GM23338 (cell line): ENCODE measurements at places on chromosomes 5 and 9. TPM values are rescaled to one million over a fixed set of nuclear protein-coding genes. Genes with fewer than 3 reads are reported as not detected.

Gene MCC
- 10.1 and 10.3 TPM in 2 replicates for total RNA-seq

DNA sequence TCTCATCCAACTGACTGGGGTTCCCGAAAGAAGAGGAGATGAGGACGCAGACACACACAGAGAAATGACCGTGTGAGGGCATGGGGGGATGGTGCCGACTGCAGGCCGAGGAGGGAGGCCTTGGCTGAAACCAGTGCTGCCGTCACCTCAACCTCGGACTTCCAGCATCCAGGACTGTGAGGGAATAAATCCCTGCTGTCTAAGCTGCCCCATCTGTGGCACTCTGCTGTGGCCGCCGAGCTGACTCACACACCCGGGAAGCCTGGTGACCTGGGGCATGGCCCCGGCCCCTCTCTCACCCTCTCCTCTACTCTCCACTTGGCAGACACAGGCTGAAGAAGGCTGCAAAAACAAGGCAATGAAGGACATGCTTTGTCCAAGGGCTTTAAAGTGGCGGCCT is 4.4 kb upstream of the COL5A1 start:
- no peak for DNase-seq

Gene PKD2L2
- not detected in 2 replicates for total RNA-seq

- no peak for DNase-seq
Measured at GRCh38 chr5:10199692-10200091, 50.0 kb downstream of the ATPSCKMT start.

DNA sequence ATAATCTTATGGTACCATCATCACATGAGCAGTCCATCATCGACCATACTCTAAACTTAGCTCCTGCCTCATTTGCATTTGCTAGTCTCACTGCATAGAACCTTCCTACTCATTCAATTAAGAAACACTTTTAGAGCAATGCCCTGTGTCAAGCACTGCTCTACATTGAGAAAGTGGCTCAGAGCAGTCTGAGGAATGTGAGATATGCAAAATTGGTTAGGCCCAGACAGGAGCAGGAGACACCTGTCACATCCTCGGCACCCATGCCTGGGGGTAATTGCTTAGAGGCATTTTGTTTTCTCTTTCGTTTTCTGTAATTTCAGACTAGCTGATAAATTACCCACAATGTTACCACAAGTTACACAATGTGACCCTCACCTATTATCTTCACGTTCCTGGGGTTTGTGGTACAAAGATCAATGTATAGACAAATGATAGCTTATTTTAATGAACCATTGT is 4.9 kb upstream of the RARS1 start:
- DNase-seq = peak; percentile 8

DNA sequence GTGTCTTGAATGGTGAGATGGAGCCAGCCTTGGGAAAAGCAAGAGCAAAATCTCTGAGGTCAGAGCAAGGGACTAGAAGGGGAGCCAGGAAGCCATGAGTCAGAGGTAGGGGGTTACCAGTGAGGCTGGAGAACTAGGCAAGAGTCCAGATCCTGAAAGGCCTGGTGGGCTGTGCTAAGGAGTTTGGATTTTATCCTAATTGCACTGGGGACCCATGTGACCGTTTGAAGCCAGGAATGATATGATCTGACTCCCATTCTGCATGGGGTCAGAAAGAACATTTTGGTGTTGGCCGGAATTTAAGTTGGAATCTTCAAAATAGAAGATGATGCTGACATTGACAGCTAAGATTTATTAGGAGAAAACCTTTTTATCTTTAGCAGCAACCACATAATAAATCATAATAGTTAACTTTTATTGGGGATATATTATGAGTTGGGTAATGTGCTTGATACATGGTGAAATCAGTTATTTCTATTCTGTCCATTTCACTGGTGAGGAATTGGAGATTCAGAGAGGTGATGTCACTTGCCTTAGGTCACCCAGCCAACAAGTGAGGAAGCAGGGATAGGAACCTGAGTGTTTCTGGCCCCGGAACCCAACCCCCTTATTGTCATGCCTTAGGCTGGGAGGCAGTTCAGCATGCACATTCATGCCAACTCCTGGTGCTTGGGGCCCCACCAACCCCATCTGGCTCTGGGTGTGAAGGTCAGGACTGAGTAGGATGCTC is 61.5 kb upstream of the RARS1 start:
- DNase-seq = no peak

DNA sequence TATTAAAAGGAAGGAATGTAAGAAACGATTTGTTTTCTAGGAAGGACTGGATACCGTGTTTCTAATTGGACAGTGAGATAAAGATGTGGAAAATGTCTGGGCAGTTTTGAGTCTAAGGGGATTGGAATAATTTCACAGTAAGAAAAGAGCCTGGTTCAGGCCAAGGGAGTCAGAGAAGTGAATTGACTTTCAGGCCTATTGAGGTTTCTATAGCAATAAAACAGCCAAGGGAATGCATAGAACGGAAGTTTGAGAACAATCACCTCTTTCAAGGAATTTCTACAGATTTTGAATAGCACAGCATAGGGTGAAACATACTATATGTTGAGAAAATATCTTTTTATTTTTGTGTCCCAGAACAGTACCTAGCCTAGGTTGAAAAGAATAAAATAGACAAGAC is 271.6 kb upstream of the TRPM3 start:
- DNase-seq = no peak

DNA sequence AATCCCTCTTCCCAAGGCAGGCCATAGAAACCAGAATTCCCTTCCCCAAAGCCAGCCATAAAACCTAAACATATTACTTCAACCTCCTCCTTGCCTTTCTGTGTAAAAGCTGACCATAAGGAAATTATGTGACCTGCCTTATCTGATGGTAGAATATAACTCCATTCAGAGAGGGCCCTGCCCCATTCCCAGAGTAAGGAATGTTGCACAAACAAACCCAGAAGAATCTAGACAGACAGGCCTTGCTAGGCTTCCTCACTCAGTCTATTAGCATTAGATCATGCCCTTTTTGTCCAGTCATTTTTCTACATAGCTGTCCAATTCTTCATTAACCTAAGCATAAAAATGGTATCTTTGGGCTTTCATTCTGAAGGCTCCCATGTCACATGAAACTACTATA is 17.8 kb upstream of the IFNB1 start:
- DNase-seq = no peak

DNA sequence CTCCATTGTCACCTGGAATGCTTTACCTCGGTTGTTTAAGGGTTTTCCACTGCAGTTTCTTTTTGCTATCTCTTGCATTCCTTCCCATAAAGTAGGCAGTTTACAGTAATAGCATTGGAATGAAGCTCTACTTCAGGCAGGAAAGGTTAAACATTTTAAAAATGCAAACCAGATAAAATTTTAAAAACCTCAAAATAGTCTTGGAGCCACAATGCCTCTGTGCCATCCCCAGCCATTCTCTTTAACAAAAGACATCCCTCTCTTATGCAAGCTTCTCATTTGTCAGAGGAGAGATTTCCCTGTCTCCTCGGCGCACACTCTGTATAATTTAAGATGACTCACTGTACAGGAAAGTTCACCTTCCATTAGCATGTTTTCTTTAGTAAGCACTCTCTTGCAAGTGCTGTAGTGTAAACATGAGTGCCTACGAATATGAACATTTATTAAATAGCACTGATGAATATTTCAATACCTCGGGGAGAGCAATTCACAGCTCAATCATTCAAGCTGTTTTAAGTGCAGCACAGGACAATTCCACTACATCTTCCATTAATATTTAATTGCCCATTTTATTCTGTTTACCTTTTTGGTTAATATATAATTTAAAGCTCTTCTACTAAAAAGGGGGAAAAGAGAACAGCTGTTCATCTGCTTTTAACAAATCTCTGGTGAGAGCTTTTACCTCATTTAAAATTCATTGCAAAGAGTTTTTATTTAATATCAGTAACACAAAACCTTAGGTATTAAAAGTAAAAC is 343.6 kb downstream of the SPATA31D1 start:
- no peak for DNase-seq

- no peak for DNase-seq
Measured at GRCh38 chr5:55134053-55134722, 25.8 kb upstream of the GPX8 start.

DNA sequence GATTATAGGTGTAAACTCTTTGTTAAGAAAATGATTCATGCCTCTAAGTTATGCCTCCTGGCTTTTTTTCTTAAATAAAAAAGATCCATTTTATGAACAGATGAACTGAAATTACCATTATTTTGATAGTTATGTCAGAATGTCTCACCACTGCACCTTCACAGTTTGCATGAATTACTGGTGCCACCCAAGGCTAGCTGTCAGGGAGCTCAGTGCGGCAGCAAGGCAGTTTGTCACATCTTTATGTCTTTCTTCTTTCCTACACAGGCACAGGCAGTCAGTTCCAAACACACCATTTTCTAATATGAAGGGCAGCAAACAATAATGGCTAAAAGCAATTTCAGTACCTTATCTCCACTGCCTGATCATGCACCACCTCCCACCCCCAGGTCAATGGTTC is 147.7 kb downstream of the SREK1 start:
- no peak for DNase-seq

Gene KIF3A
- total RNA-seq = 10.5 and 11.2 TPM in 2 replicates

Gene TNC
- total RNA-seq = 2.7 and 3.7 TPM in 2 replicates

- DNase-seq = no peak
Measured at GRCh38 chr9:93761822-93762221, 185.4 kb downstream of the PHF2 start.

DNA sequence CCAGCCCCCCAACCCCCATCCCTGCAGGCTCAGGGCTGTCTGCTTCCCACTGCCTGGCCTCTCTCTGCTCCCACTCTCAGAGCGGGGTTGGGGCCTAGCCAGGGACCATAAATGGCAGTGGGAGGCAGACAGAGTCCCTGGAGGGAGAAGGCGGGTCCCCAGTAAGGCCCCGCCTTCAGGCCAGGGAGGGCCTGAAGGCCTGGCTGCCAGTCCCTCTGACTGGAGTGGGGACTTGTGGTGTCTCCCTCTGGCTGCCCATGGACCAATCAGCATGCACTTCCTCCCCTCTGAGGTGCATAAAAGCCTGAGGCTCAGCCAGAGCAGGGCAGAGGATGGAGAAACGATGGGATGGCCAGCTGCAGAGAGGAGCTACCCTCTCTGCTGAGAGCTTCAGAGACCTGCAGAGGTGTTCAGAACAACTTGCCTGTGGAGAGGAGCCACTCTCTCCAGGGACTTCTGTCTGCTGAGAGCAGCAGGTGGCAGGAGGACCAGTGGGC is 2.7 kb upstream of the BTNL9 start:
- DNase-seq = peak; percentile 30

DNA sequence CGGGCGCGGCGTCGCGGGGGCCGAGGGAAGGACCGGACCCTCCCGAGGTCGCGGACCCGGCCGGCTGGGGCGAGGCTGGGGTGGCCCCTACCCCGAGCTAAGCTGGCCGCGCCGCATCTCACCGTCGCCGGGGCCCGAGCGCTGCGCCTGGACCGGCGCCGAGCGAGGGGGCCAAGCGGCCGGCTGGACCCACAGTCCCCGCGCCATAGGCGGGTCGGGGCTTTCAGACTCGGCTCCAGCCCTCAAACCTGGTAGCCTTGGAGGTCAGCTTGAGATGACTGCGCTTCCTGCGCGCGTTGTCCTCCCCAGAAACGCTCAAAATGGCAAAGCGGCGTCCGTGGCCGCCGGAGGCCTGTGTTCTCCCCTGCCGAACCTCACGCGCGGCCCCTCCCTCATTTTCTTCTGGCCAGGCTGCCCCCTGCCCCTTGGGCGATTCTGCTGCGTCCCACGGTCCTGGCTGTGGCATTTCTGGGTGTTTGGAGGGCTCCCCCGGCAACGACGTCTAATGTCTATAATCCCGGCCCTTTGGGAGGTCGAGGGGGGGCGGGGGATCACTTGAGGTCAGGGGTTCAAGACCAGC is 8.7 kb upstream of the GRIN1 start:
- DNase-seq = peak; percentile 41

Gene FBXO4
- 0.54 and 0.63 TPM in 2 replicates for total RNA-seq

Gene BSPRY
- total RNA-seq = 6.6 and 7.7 TPM in 2 replicates

Gene OTP
- not detected in 2 replicates for total RNA-seq

Gene FOXD4L6
- total RNA-seq = 0.21 TPM in 1 of 2 replicates, not detected in the other

DNA sequence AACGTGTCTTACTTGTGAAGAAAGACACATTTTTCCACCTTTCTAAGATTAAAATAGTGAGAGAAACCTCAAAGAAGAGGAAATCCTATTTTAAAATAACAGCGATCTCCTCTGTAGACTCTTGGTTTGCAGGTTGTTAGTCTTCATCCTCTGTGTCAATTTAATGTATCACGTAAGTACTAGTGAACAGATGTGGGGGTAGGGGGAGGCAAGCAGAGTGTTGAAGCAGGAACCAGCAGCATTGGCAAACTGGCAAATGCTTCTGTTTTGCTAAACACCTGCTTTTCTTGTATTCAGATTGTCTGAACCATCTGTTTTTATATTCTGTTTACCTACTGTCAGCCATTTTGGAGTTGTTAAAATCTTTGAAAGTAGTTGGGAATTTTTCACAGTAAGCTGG is 159.3 kb upstream of the TLX3 start:
- DNase-seq = no peak

DNA sequence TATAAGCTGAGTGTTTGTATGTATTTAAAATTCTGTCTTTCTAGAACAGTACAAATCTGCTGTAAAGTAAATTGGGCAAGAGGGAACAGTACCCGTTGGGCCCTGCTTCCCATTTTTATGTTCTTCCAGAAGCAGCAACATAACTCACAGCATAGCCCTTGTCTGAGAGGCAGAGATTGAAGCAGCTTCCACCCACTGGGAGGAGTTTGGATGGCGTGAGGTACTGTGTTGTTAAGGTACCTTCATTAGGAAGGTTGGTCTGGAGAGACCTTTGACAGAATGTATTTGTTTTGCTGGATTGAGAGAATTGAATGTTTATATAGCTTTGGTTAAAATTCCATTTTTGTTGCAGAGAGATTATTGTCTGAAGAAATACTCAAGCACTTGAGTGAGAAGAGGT is 24.8 kb downstream of the RAI14 start:
- DNase-seq = no peak

Gene MLANA
- total RNA-seq = not detected in 2 replicates

DNA sequence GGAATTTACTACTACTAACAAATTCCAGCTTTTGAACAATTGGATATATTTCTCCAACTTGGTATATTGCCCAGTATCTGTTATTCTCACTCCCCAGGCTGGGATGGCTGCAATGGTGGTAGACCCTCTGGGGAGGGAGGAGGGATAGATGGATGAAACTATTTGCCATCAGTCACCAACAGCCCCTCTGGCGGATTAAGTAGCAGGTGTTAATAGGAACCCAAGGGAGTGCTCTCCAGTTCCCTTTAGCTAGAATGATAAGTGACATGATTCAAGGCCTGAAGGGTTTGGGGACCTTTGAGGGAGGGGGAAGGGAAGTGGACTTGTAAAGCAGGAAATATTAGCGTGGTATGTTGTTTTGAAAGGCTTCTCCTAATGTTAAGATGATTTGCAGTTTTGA is 824.0 kb upstream of the ARRDC3 start:
- no peak for DNase-seq

Gene C8G
- not detected in 2 replicates for total RNA-seq

Gene FBXW11
- 88.0 and 102 TPM in 2 replicates for total RNA-seq

DNA sequence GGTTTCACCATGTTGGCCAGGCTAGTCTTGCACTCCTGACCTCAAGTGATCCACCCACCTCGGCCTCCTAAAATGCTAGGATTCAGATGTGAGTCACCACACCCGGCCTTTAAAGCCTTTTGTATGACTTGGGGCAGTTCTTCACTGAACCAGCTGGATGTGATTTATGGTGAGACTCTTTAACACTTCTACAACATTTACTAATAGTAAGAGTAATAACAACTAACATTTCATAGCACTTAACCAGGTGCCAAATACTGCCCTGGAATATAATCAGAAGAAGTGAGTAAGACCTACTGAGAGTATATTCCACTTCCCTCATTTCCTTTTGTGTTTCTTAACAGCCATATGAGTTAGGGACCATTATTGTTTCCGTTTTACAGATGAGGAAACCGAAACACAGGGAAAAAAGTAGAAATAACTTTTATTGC is 10.0 kb downstream of the ZSWIM6 start:
- DNase-seq = no peak

Gene VCAN
- total RNA-seq = 373 and 404 TPM in 2 replicates

GRCh38 chr9:97511655-97512427 is 10.4 kb downstream of the TMOD1 start:
- no peak for DNase-seq
